A172 (cell line): ENCODE measurements at places on chromosomes 7 and 10.
A peak's percentile ranks its signal among the peaks of the same experiment; 100 is the strongest.

GRCh38 chr7:43039346-43039745 lies 73.1 kb upstream of the HECW1 start:
- no peak for DNase-seq

DNA sequence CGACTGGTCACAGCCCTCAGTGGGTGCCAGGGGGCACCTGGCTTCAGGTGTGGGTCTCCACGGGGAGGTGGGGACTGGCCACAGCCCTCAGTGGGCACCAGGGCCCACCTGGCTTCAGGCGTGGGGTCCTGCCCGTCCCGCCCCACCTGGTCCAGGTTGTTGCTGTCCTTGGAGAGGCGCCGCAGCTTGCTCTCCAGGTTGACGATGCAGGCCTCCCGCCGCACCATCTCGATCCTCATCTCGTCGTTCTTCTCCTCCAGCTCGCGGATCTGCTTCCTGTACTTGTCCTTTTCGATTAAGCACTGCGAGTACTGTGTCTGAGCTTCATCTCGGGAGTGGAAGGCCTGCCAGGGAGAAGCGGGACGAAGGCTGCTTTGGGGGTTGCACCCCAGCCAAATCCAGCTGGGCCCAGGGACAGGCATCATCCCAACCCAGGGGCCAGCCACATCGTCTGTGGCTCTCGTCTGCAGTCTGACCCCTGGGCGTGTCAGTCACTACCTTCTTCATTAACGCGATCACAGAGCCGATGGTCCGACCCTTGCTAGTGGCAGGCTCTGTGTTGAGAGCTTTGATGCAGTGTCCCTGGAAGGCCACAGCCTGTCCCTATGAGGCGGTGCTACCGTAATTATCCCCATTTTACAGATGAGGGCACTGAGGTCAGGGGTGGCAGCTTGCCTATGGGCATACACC lies 92.9 kb upstream of the GNA12 start:
- no peak for DNase-seq

DNA sequence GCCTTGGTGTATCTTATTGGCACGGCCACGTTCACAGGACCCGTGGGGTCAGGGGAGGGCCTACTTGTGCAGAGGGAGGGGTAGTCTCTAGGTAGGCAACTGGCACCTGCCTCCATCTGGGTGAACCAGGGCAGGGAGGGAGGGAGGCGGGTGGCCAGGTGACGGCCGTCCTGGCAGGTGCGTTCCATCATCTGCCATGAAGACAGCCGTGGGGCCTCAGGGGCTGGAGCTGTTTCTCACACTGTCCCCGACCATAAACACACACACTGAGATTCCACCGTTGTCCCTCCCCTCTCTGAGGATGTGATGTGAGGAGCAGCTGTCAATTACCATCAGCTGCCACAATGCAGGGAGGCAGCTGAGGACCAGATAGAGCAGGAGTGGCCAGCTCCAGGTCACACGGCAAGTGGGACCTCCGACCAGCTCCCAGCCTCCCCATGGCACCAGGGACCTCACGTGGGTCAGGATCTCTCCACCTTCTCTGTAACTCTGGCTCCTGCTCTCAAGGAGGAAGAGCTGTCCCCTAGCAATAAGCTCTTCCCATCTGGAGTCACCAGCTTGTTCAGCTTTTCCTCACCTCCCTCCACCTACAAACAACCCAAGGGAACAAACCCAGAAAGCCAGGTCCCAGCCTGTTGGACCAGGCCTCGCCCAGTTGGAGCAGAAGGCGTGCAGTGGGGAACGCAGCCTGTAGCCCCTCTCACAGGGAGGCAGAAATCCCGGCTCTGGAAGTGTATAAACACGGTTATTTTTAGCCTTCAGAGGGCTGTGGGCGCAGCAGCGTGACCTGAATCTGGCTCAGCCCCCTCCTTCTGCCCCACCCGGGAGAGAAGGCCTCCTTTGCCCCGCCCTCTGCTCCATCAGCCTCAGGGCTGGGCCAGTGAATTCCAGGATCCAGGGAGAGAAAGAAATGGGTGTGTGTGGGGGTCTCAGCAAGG lies 33.1 kb downstream of the ZMIZ1 start:
- DNase-seq, result peak; percentile 64

GRCh38 chr7:38187794-38188440 lies 9.9 kb downstream of the STARD3NL start:
- DNase-seq, result no peak

- DNase-seq, result no peak
Measured at GRCh38 chr10:131708225-131708880, 192.5 kb upstream of the PPP2R2D start.

DNA sequence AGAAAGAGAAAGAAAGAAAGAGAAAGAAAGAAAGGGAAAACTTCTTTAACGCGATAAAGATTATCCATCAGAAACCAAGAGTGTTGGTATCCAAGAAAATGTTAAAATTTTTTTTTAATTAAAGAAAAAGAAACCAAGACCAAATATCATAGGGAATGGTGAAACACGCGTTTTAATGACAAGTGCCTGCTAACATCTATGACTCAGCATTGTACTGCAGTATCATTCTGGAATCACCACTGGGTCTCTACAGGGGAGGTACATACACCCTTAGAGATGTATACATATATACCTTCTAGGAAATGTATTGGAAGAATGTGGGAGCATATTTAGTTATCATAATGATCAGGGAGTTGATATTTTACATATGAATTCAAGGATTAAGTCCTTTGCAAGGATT lies 32.1 kb upstream of the PIK3AP1 start:
- no peak for DNase-seq

DNA sequence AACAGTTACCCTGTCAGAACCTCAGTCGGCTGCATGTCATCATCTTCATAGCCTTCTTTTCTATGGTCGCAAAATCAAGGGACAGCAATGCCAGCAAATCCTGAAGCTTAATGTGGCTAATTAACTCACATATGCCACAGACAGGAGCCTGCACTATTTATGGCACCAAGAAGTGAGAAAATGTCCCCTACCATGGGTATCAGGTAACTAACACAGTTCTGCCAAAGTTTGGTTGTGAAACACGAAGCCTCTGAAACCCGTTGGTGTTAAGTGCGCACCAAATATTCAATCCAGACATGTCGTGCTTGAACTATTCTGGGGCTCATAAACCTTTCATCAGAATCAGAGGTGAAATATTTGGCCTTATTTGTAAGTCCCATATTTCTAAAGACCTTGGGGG lies 63.3 kb downstream of the EVX1 start:
- DNase-seq, result no peak

DNA sequence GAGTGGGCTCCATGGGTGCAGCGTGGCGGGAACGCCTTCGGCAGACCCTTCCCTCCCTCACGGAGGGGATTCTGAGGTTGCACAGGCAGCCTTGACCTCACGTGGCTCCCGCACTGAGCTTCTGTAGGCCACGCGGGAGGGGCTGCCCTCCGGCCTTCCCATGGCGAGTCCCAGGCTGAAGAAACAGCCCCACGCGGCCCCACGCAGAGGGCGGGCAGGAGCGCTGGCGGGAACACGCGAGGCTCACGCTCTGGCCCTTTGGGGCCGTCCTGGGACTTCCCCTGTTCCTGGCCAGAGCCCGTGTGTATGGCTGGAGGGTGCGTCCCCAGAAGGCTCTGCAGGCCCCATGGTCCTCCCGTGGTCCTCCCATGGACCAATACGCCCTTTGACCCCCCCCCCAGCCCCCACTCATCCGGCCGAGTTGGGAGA lies 21.7 kb upstream of the NKX6-2 start:
- no peak for DNase-seq

GRCh38 chr7:104820836-104821535 lies 193.0 kb upstream of the KMT2E start:
- DNase-seq, result no peak

DNA sequence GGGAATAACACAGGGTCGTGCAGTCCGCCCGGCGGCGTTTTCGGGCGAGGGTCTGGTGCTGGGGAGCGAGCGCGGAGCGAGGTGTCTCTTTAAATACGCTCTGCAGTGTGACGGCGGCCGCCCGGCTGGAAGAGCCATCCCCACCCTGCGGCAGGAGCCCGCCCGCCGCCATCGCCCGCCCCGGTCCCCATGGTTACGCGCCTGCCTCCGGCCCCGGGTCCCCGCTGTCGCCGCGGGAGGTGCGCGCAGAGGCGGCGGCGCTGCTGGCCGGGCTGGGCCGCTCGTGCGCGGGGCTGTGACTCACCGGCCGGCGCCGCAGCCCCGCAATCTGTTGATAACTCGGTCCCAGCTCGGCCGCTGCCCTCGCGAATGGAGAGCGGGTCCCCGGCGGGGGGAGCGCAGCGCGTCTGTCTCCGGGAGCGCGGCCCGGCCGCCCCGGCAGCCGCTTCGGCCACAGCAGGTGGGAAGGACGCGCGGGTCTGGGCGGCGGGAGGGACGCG lies at the start of gene ADGRA1:
TSS of gene ADGRA1 (plus strand) at position 246 of the 500 bp plus-strand sequence. CDS start 986 bp downstream, outside the sequence.
- peak; percentile 0 for DNase-seq

DNA sequence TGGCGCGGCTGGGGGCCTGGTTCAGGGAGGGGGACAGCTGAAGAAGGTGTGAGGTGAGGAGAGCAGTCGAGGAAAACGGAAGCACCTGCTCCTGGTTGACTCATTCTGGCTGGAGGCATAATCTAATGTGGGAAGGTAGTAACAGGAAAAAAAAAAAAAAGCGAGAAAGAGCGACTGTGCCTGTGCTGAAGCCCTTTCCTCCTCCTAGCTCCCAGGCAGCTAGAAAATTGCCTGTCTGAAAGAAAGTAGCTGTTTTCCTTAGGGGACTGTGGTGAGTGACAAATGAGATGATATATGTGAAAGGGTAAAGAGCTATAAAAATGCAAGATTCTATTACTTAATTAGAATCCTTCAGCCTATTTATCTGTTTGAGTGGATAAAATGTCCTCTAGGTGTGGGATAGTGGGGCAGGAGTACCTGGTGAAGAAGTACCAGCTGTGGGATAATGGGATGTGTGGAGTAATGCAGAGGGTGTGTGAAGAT lies 4.9 kb upstream of the MEST start:
- DNase-seq, result peak; percentile 16

- DNase-seq, result no peak
Measured at GRCh38 chr7:41065663-41066062, 637.2 kb downstream of the INHBA start.

GRCh38 chr10:35834877-35835494 lies 192.9 kb upstream of the FZD8 start:
- DNase-seq, result no peak

DNA sequence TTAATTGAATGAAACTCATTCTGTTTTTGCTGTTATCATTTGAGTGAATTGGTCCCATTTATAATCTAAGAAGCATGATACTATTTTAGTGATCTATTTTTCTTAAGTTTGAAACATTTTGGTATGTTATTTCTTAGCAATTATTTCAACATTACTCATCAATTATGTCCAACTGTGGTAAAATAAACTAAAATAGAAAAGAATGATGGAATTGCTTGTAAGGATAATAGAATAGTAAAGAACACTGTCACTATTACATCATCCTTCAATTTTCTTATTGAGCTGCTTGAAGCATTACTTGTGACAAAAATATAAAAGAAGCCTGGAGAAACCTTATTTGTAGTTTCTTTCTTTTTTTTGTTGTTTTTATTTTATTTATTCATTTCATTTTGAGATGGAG lies 42.4 kb downstream of the ZNF487 start:
- no peak for DNase-seq

GRCh38 chr7:102407910-102408309 lies 11.7 kb downstream of the PRKRIP1 start:
- DNase-seq, result no peak

DNA sequence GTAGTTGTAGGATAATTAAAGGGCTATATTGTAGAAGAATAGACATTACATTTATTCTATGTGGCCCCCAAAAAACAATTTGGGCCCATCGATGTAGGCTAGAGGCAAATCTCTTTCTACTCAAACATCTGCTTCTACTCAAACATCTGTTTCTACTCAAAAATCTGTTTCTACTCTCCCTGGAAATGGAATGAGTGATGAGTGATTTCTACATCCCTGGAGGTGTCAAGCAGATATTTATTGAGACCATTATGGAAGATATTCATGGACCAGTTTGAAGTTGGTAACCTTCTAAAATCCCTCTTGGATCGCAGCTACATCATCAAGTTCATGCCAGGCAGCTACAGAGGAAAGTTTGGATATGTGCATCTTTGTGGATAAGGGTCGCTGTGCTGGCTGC lies 5.1 kb upstream of the PLPP4 start:
- no peak for DNase-seq

DNA sequence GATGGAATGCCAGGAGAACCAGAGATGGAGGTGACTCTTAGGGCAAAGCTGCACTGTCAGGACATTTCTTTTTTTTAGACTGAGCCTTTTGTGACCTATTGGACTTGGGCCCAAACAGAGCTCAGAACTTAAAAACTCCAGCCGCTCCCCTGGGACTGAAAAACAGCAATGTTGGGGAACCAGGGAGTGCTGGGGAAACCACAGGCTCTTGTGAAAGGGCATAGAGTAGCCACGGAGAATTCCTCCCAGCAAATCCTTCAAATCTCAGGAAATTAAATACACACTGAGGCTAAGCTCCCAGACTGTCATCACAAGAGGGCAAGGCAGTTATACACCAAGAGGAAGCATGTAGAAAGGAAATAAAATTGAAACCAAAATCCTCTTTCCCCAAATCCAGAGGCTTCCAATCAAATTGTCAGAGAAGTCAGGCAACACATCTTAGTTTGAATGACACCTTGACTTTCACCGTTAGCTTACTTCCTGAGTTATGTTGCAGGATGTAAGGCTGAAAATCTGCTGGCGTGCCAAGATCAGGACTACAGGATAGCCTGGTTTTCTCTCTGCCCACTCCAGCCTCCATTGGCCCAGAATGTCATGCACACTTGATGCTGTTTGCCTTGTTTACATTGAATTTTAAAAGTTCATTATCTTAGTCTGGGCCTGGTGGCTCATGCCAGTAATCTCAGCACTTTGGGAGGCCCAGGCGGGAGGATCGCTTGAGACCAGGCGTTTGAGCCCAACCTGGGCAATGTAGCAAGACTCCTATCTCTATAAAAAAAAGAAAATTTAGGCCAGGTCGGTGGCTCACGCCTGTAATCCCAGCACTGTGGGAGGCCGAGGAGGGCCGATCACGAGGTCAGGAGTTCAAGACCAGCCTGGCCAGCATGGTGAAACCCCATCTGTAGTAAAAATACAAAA lies 2.6 kb upstream of the RFC2 start:
- peak; percentile 42 for DNase-seq

GRCh38 chr7:21912931-21913780 lies 32.5 kb downstream of the CDCA7L start:
- DNase-seq, result no peak

GRCh38 chr10:18619016-18619415 lies 32.4 kb downstream of the NSUN6 start:
- DNase-seq, result no peak

DNA sequence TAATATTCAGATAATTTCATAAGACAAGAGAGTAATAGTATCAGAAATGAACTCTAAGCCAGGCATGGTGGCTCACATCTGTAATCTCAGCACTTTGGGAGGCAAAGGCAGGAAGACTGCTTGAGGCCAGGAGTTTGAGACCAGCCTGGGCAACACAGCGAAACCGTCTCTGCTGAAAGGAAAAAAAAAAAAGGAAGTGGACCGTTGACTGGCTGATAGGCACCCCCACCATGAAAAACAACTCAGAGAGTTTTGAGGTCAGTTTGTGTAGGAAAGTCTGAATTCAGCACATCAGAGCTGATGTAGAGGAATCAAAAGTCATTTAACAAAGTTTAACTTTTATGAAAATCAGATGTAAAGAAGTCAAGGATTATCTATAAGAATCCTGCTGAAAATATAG lies 63.2 kb upstream of the AMPH start:
- no peak for DNase-seq

GRCh38 chr10:24952143-24952706 lies at the start of gene PRTFDC1:
Gene PRTFDC1 (minus strand): TSS chr10:24952606. CDS start chr10:24952575, 31 bp downstream.
- no peak for DNase-seq
